ENCODE measurements at places on chromosomes 3 and 15.

- no peak for DNase-seq
These were observed 617.0 kb upstream of the ROBO1 start for GRCh38 chr3:80384811-80385210.

DNA sequence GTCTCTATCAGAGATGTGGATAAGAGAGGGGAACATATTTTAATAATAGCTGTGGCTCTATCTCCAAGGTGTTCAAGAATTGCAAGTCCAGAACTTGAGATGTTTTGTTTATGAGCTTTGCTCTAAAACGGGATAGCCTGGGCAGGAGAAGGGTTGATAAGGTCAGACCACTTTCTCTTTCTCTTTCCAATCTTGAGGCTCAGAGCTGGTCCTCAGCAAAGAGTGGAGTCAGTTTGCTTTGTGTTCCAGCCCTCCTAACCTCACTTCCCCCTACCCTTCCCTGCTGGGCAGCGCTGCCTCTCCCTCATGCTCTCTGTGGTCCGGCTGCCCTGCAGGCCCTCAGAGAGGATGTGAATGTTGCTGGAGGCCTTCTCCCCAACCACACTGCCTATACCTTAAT, 13.8 kb downstream of the KLHL6 start:
- no peak for DNase-seq

DNA sequence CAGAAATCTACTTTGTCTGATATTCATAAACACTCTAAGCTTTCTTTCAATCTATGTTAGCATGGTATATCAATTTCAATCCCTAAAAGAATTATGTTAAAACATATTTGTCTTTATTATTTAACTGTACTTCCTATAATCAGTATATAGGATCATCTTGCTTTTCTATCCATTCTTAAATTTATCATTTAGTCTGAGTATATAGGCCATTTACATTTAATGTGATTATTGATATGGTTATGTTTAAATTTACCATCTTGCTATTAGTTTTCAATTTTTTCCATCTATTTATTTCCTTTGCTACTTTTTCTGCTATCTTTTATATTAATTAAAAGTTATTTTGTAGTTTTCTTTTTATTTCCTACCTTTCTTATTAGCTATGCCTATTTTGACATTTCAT, 174.8 kb upstream of the MBNL1 start:
- DNase-seq, result no peak

- DNase-seq, result no peak
These were observed 154.1 kb upstream of the GRM7 start for GRCh38 chr3:6706777-6707176.

- DNase-seq, result no peak
These were observed 146.1 kb downstream of the NAALADL2 start for GRCh38 chr3:175005193-175005592.

DNA sequence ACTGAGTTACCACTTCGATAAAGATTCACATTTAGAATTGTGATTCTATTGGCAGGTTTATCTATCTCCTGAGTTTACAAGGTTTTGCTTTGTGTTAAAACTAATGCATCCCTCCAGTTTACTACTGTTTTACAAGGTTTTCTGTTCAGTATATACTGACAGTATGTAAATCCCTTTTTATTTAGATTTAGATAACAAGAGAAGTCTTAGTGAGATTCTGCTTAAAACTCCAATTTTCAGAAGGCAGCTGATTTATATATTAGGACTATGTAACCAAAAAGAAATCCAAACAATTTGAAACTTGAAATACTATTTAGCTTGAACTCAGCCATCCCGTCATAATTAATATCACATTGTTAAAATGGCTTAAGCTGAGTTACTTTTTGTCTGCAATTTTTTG, 619.2 kb downstream of the NAALADL2 start:
- no peak for DNase-seq

DNA sequence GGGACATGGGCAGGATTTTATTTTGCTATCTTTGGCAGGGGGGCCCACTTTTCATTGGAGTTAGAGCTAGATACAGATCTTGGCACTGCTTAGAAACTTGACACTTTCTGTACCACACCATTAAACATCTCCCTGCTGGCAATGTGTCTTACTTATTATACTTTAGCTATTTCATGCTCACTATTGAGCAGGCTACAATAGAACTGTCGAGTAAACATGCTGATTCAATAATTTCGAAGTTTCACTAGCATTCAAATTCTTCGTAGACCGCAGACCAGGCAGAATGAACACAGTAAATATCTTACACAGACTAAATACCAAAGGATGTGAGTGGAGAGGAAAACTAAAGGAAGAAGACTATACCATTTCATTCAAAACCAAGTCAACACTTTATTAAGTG, 180.8 kb downstream of the UNC13C start:
- DNase-seq, result no peak

DNA sequence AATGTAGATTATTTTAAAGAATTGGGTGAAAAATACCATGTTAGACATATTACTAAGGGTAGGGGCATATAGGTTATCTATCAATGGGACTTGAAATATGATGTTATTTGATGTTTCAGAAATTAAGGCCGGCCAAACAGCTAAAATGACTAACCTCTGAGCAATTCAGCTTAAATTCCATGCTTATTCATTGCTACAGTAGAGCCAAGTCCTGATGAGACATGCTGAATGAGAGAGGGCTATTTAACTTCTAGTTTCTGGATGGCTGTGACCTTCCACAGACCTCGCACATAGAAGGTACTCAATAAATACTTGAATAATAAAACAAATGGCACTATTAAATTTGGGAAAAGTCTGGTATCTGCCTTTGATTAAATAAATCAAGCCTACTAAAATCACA, 175.6 kb upstream of the WNT5A start:
- DNase-seq, result no peak

DNA sequence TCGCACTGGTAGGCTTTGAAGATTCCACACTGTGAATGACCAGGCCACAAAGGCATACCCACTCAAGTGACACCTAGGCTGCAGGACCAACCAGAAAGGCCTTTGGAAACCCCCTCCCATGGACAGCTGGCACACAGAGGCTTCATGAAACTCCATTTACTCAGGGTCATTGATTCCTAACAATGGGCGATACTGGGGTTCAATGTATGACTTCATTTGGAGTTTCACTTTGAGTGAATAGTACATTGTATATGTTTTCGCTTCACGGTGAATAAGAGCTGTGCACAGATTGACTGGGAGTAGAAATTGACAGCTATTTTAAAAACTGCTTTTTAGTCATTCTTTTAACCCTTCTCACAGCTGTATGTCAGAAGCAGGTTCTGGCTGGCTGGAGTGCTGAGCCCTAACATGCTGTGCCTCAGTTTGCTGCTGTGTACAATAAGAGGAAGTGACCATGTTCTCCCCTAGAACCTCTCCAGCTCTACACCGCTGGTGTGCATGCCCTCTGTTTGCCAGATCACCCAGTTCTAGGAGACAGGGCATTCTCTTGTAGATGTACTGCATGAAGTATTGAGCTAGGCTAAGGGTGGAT, 15.4 kb upstream of the CX3CR1 start:
- no peak for DNase-seq

- peak; percentile 54 for DNase-seq
These were observed 85.5 kb upstream of the CDV3 start for GRCh38 chr3:133487920-133488540.

DNA sequence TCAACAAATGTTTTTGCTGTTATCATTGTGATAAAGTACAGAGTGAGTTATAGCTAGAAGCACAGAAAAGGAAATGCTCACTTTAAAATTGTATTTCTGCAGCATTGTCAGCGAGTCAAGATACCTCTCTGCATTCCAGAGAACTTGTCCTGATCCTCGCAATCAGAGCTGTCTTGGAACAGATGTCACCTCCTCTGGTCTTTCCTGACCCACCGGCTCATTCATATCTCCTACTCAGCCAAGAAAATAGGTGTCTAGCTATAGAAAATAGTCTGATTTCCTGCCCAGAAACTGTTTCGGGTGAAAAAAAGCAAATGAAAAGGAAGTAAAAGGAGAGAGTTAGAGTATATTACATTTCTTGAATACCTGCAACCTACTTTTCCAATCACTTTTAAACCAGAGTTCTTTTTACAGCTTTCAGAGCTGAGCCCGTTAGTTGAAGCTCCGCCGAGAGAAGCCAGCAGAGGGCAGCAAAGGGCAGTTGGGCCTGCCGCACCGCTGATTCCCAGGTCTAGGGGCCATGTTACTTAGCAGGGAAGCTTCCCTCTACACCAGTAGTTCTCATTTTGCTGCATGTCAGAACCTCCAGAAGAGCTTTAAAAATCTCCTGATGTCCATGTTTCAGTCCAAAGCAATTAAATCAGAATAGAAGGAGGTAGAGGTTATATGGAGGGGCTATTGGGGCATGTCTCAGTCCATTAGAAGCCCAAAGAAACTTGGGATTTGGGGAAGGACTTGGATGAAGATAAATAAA, 185.7 kb upstream of the THRB start:
- DNase-seq, result no peak
